ENCODE measurements at places on chromosomes 1 and 21.

DNA sequence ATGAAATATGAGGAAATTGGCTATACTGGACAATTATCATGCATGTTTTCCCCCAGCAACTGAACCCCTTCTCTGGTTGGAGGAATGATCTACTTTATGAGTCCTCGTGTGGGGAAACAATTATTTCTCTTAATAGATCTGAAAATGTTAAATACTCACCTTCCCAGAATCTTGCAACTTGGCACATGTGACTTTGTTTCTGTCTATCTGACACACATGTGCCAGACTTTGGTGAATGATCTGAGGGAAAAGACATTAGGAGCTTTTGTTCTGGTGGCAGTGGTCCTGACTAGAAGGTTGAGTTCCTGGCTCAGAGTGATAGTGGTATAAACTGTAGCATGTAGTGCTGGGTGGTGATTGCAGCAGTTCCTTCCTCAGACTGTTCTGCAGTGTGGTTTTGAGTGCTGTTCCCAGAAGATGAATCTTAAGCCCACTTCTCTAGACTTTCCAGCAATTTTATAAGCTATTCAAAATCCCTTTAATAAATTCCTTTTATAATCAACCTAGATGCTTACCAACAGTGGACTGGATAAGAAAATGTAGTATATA, 59.3 kb upstream of the B3GALNT2 start:
- no peak for DNase-seq

- no peak for DNase-seq
Measured at GRCh38 chr1:200923601-200924000, 28.9 kb downstream of the INAVA start.

GRCh38 chr1:232596666-232597303, 33.1 kb downstream of the SIPA1L2 start:
- no peak for DNase-seq

DNA sequence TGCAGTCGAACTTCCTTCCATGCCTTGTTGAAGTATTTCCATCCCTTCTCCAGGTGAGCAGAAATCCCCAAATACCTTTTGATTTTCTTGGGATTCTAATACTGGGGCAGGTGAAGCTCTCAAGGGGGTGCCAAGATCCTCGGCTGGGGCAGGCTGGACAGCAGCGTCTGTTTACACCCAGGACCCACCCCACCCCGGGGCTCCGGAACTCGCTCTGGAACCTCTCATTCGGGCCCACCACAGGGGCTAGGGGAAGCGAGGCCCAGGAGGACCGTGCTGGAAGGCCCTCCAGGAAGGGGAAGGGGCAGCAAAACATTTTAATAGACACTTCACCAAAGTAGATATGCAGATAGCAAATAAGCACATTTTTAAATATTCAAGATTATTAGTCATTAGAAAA, 161.9 kb upstream of the GORAB start:
- DNase-seq, result no peak

DNA sequence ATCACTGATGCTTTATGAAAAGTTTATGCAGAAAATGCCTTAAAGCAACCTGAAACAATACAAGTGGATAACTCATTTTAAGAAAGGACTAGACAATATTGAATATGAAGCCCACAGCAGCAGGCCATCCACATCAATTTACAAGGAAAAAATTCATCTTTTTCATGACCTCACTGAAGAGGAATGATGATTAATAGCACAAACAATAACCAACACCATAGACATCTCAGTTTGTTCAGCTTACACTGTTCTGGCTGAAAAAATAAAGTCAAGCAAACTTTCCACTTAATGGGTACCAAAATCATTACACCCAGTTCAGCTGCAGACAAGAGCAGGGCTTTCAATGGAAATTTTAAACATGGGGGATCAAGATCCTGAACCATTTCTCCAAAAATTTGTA, 380.6 kb upstream of the NEGR1 start:
- no peak for DNase-seq

GRCh38 chr1:162663589-162664106, 31.4 kb downstream of the DDR2 start:
- no peak for DNase-seq

GRCh38 chr1:200908191-200908868, 13.6 kb downstream of the INAVA start:
- no peak for DNase-seq

DNA sequence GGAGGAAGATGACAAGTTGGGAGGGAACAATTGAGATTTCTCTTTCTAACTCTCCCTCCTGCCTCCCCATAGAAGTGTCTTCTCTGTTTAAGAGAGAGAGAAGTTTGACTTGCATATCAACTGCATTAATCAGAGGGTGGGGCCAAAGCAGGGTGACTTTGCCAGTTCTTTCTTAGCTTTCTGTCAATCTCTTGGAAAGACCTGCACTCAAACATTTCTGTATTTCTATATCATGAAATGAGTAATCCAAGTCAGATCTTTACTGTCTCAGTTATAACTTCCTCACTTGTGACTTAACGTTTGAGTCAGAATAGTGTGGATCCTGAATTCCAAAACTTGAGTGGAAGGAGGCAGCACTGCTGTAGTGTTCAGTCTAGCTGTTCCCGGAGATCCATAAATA, 180.8 kb upstream of the KCNK2 start:
- no peak for DNase-seq

DNA sequence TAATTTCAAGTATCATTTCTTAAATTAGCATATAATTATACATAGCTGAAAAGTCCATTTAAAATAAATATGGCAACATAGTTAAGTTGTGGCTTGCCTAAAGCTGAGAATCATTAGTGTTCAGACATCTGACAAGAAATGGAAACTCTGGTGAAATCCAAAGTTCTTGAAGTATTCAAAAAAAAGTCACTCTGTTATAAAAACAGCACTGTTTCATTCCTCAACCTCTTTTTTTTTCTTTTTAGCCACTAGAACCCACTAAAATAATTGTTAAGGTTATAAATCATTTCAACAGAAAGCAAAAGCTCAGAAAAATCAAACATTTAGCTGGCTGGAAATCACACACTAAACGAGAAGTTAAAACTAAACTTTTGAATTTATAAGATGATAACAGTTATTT, 476.7 kb downstream of the LTN1 start:
- no peak for DNase-seq
